ENCODE measurements at places on chromosomes 7 and 10. TPM values are rescaled to one million over a fixed set of nuclear protein-coding genes. Genes with fewer than 3 reads are reported as not detected.

GRCh38 chr10:84407388-84408049 is 79.1 kb downstream of the CCSER2 start:
- H3K36me3 ChIP-seq, result no peaks in the 10 kb centered on the region
- H3K4me3 ChIP-seq, result no peak overlapping the region
- H3K4me1 ChIP-seq, result no peaks in the 10 kb centered on the region
- DNase-seq, result no peak
- H3K27me3 ChIP-seq, result no peaks in the 10 kb centered on the region

- H3K4me3 ChIP-seq, result no peak overlapping the region
- no peaks in the 10 kb centered on the region for H3K4me1 ChIP-seq
- no peak for DNase-seq
- no peaks in the 10 kb centered on the region for H3K27me3 ChIP-seq
Observed at GRCh38 chr7:41872966-41873365, 170.1 kb upstream of the INHBA start.

TFPI2 gene
- 0.16 TPM for polyA plus RNA-seq

NEURL1 gene
- 0.01 TPM for polyA plus RNA-seq

- DNase-seq, result no peak
- no peak overlapping the region for H3K4me3 ChIP-seq
- H3K36me3 ChIP-seq, result no peaks in the 10 kb centered on the region
- H3K27me3 ChIP-seq, result no peaks in the 10 kb centered on the region
- H3K4me1 ChIP-seq, result no peaks in the 10 kb centered on the region
- no peak overlapping the region for H3K27ac ChIP-seq
Observed at GRCh38 chr10:24792638-24793037, 69.0 kb upstream of the ARHGAP21 start.

DNA sequence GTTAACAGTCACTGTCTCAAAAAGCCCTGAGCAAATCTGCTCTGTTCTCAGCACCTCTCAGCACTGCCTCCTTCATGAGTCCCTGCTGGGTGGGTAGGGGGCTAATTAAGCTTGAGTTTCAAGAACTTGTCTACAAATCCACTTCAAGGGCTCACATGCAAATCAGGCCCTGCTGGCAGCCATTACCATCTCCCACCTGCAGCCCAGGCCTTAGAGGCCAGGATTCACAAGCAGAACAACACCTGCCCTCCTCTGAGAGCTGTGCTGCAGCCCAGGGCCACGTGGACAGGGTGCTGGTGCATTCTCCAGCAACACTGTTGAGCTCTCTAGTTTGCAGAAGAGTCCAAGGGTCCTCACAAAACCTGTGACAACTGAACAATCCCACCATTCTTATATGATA is 119.2 kb downstream of the DPP6 start:
- no peak overlapping the region for H3K4me3 ChIP-seq
- H3K27ac ChIP-seq, result no peak overlapping the region
- H3K36me3 ChIP-seq, result no peaks in the 10 kb centered on the region
- DNase-seq, result no peak
- no peaks in the 10 kb centered on the region for H3K27me3 ChIP-seq

GRCh38 chr10:122350893-122351292 is 23.6 kb upstream of the PLEKHA1 start:
- no peak for DNase-seq
- no peaks in the 10 kb centered on the region for H3K36me3 ChIP-seq
- H3K27ac ChIP-seq, result no peak overlapping the region
- no peaks in the 10 kb centered on the region for H3K27me3 ChIP-seq

SLC26A4 gene
- 0.10 TPM for polyA plus RNA-seq

- H3K4me3 ChIP-seq, result no peak overlapping the region
- no peak overlapping the region for H3K27ac ChIP-seq
- H3K4me1 ChIP-seq, result peaks cover 52% of the 10 kb centered on the region
Observed at GRCh38 chr10:79146611-79147130, 77.9 kb downstream of the ZMIZ1 start.

- peaks cover 30% of the 10 kb centered on the region for H3K27me3 ChIP-seq
- no peaks in the 10 kb centered on the region for H3K4me1 ChIP-seq
- H3K4me3 ChIP-seq, result no peak overlapping the region
- no peaks in the 10 kb centered on the region for H3K36me3 ChIP-seq
Observed at GRCh38 chr7:131829947-131830558, 273.6 kb upstream of the PODXL start.

DNA sequence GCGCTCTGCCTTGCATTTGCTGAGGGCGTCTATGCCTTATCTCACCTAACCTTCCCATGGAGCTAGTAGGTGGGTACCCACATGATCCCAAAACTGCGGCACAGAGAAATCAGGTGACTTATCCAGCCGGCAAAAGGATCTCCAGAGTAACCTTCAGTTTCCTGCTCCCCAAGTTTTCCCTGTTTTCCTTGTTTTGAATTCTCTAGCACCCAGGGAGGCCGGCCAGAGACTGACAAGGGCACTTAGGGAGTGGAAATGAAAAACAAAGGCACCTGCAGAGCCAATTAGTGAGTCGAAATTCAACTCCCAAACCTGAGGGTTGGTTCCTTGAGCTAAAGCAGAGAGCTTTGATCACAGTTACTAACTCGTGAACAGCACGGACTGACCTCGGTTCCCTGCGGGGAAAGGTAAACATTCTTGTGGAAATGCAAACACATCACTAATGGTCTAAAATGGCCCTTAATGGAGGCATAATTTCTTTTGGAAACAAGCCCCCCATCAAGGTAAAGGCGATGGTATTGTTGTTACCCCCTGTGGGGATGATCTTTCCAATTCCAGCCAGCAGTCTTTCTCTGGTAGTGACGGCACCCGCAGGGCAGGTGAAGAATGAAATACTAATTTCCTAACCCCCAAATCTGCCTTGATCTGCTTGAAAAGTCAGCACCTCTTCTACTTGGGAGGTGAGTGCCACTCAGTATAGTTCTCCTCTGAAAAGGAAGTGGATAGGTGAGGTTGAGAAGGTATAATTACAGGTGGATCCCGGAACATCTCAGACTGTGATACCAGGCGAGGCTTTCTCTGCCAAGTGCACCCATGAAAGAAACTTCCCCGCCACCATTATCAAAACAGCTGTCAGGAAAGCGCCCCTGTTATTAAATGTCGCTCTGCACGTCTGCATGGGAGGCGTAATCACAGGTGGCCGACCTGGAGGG is 365.6 kb upstream of the AUTS2 start:
- DNase-seq, result no peak
- H3K27ac ChIP-seq, result no peak overlapping the region
- H3K36me3 ChIP-seq, result no peaks in the 10 kb centered on the region
- no peaks in the 10 kb centered on the region for H3K27me3 ChIP-seq

LFNG gene
- polyA plus RNA-seq, result 1.6 TPM

DNA sequence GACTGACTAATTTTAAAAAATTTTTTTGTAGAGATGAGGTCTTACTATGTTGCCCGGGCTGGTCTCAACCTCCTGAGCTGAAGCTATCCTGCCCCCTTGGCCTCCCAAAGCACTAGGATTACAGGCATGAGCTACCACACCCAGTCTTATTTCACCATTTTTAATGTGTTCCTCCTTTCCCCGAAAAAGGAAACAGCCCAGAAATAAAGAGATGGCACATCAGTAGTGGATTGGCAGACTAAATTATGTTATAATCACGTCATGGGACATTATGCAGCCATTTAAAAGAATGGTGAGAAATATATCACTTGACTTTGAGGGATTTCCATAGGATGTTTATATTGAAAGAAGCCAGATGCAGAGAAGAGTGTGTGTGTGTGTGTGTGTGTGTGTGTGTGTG is 40.5 kb downstream of the CAPZA2 start:
- H3K36me3 ChIP-seq, result peaks cover 6% of the 10 kb centered on the region
- no peak overlapping the region for H3K4me3 ChIP-seq
- no peaks in the 10 kb centered on the region for H3K4me1 ChIP-seq
- no peaks in the 10 kb centered on the region for H3K27me3 ChIP-seq
- DNase-seq, result no peak
- no peak overlapping the region for H3K27ac ChIP-seq

GRCh38 chr10:120517196-120517595 is 60.2 kb downstream of the PLPP4 start:
- H3K4me3 ChIP-seq, result no peak overlapping the region
- no peaks in the 10 kb centered on the region for H3K36me3 ChIP-seq
- no peak overlapping the region for H3K27ac ChIP-seq

DNA sequence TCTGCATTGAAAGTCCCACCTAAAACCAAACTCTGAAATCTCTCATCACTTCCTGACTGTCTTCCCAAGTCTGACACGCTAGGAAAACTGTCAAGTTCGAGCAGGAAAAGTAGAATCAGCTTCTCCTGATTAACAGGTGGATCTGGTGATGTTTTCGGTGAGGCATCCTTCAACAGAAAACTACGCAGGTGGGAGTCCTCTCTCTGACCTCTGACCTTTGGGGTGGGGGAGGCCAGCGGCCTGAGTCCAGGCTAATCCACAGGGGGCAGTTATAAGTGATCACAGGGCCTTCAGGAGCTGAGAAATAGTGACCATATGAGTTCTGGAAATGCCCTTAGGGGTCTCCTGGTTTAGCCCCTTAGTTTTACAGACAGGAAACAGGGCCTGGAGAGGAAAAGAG is 13.4 kb upstream of the NPFFR1 start:
- peaks cover 8% of the 10 kb centered on the region for H3K36me3 ChIP-seq
- H3K27me3 ChIP-seq, result no peaks in the 10 kb centered on the region
- H3K27ac ChIP-seq, result no peak overlapping the region
- H3K4me3 ChIP-seq, result no peak overlapping the region

DNA sequence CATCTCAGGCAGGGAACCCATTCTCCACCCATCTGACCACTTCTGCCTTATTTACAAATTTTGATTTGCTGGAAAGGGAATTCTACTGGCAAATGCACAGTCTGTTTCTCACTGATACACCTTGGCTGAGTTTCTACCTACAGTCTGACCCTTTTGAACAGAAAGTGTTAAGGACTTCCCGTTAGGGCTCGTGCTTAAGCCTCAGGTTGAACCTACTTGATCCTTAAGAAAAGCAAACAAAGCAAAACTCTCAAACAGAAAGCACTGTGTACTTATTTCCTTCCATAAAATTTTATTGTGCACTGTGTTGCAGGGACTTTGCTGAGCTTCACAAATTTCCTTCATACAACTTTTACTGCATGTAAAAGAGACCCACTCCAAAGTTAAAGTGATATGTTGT is 367.8 kb downstream of the NRG3 start:
- H3K27ac ChIP-seq, result no peak overlapping the region
- no peaks in the 10 kb centered on the region for H3K27me3 ChIP-seq
- H3K4me3 ChIP-seq, result no peak overlapping the region

GRCh38 chr10:23368816-23369640 is 24.4 kb upstream of the C10orf67 start:
- no peak overlapping the region for H3K4me3 ChIP-seq
- H3K27ac ChIP-seq, result no peak overlapping the region
- H3K4me1 ChIP-seq, result no peaks in the 10 kb centered on the region
- no peaks in the 10 kb centered on the region for H3K36me3 ChIP-seq
- H3K27me3 ChIP-seq, result no peaks in the 10 kb centered on the region

- no peak overlapping the region for H3K4me3 ChIP-seq
- H3K36me3 ChIP-seq, result no peaks in the 10 kb centered on the region
- no peak for DNase-seq
Observed at GRCh38 chr7:2873686-2874551, 29.8 kb upstream of the GNA12 start.

CLRN3 gene
- polyA plus RNA-seq, result not detected

DNA sequence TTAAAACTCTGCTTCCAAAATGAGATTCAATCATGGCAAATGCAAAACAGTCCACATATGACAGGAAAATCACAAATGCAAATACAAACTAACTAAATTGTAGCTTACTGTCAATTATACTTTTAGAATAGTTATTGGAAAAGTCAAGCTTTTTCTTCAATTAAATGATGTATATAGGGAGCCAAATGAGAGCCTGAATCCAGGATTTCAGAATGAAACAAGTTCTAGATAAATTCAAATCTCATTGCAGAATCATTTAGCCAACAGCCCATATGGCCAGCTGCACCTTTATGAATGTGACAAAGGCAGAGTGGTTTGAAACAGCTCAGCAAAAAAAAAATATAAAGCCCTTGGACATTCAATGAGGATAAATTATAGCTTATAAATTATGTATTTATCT is 82.2 kb upstream of the SCIN start:
- H3K27me3 ChIP-seq, result no peaks in the 10 kb centered on the region
- H3K4me3 ChIP-seq, result no peak overlapping the region
- no peak for DNase-seq
- H3K27ac ChIP-seq, result no peak overlapping the region
- no peaks in the 10 kb centered on the region for H3K4me1 ChIP-seq

DNA sequence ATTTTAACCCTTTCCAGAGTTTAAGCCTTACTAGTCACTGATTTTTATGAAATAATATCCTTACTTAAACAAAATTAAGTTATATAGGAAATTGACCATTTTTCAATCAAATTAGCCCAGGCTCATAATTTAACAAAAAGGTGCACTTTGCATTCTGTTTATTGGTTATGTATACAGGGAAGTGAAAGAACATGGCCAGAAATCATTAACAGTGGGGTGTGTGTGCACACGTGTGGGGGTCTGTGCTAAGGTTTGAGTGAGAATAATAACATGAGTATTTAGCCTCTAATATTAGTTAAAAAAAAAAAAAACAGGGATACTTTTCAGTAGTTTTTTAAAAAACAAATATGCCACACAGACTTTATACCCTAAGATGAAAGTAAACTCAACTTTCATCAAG is 510.5 kb upstream of the PFKP start:
- H3K27ac ChIP-seq, result no peak overlapping the region
- H3K4me1 ChIP-seq, result no peaks in the 10 kb centered on the region
- no peaks in the 10 kb centered on the region for H3K36me3 ChIP-seq
- DNase-seq, result no peak
- no peaks in the 10 kb centered on the region for H3K27me3 ChIP-seq

GRCh38 chr7:19585761-19586160 is 123.1 kb downstream of the POLR1F start:
- no peak overlapping the region for H3K27ac ChIP-seq
- DNase-seq, result no peak
- H3K36me3 ChIP-seq, result no peaks in the 10 kb centered on the region
- no peak overlapping the region for H3K4me3 ChIP-seq

Data from HepG2 (cell line).